Left lung (tissue), 14 donors: ENCODE measurements at places on chromosomes 4 and X. TPM values are rescaled to one million over a fixed set of nuclear protein-coding genes. Genes with fewer than 3 reads are reported as not detected.

GRCh38 chrX:9902656-9903055 lies 64.5 kb upstream of the CLDN34 start:
- DNase-seq: no peak

GRCh38 chrX:14922437-14922836 lies 49.2 kb downstream of the MOSPD2 start:
- no peak for DNase-seq

DNA sequence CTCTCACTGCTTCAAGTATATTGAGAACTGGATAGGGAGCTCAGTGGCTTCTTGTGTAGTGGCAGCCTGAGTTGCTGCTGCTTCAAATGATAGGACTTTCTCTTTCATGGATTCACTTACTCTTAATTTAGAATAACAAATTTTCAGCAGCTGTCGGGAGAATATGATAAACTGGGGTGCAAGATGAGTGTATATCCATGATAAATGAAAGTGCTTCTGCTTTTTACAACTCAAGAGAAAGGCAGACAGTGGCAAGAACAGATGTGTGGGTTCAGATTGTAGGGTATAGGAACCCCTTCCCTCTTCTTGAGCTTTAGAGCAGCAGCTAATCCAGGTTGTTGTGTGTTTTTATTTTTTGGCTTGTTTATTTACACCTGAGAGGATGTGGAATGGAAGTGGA lies 1.0 kb downstream of the SH3BGRL start:
- DNase-seq: no peak

DNA sequence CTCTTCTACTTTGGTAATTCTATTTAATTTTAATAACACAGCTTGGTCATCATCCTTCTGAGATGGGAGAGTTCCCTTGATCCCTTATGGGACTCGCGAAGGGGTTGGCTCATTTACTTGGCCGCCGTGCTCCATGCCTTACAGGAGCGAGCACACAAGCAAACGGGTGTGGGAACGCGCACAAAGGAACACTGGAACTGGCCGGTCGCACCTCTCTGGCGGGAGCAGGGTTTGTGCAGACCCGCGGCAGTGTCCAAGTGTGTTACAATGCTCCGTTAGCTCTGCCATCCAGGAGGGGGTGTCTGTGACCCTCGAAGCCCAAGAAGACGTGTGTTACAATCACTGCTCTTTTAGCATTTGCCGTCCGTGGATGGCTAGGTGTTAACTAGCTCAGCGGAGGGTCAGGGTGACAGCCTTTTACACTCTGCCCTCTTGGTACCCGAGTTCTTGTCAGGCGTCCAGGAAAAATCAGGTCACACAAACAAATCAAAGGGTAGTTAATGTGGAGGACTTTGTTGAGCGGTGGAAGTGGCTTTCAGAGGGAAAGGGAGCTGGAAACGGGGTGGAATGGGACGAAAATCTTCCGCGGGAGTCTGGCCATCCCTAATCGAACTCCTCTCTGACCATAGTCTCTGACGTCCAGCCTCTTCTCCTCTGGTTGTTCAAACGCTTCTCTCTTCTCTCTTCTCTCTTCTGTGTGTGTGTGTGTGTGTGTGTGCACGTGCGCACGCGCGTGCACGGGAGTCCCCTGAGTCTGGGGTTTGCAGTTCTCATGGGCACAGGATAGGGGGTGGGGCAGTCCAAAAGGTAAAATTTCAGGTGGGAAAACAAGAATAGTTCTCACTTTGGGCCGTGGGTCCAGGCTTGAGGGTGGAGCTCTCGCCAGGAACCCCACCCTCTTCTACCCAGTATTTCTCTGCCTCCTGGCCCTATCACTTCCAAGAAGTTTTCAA lies 76.3 kb downstream of the SLC10A7 start:
- DNase-seq: no peak

- DNase-seq: no peak
Observed at GRCh38 chrX:79630033-79631009, 263.2 kb upstream of the ITM2A start.

- DNase-seq: no peak
Observed at GRCh38 chr4:105280338-105281123, 133.9 kb downstream of the TET2 start.

DNA sequence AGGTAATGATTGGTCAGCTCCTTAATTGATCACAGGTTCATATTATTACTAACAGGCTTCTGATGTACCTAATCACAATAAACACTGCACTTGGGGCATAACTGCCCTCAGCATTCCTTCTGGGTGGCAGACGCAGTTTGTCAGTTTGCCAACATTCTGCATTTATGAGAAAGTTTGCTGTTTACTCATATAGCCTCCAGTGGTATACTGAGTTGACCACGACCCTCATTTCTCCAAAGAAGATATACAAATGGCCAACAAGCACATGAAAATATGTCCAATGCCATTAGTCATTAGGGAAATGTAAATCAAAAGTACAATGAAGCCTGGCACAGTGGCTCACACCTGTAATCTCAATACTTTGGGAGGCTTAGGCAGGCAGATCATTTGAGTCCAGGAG lies 26.3 kb downstream of the EFHC2 start:
- no peak for DNase-seq

DNA sequence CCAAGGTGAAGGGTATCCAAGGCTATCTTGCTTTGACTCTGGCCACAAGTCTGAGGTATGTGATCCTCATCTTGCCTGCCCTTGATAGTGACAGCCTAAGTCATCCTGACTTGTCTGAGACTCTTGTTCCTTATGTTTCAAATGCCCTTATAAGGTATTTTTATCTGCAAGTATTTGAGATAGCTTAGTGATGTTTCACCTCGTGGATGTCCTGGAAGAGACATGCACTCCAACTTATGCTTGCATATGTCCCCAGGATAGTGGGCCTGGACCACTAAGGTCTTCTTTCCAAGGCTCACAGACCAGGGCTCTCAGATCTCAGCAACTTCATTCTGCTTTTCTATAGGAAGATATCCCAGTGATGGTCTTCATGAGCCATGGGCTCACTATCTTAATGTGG lies 120.5 kb upstream of the WDR1 start:
- DNase-seq: no peak

DNA sequence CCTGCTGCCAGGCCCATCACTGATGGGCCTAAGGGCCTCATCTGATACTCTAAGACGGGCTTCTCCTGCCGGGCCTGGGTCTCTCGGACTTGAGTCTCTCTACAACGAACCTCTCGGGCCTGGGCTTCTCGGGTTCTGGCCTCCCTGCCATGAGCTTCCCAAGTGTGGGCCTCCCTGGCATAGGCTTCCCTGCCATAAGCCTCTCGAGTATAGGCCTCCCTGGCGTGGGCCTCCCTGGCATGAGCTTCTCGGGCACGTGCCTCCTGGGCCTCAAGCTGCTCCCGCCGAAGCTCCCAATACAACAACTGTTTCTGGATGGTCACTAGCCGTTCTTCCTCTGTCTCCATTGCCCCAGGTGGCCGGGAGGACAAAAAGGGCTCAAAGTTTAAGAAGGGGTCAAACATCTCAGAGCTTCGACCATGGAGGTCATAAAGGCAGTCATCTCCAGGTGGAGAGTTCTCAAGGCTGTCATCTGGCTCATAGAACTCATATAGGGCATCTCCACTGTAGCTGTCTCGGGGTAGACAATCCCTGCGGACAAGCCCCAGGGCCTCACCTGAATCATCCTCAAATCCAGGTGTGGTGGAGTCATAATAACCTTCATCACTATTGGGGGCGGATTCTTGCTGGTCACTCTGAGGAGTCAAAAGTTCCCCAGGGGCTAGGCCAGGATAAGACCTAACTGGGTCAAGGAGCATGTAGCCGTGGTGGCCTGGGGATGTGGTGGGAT lies 14.1 kb downstream of the AMER1 start:
- DNase-seq: no peak

DNA sequence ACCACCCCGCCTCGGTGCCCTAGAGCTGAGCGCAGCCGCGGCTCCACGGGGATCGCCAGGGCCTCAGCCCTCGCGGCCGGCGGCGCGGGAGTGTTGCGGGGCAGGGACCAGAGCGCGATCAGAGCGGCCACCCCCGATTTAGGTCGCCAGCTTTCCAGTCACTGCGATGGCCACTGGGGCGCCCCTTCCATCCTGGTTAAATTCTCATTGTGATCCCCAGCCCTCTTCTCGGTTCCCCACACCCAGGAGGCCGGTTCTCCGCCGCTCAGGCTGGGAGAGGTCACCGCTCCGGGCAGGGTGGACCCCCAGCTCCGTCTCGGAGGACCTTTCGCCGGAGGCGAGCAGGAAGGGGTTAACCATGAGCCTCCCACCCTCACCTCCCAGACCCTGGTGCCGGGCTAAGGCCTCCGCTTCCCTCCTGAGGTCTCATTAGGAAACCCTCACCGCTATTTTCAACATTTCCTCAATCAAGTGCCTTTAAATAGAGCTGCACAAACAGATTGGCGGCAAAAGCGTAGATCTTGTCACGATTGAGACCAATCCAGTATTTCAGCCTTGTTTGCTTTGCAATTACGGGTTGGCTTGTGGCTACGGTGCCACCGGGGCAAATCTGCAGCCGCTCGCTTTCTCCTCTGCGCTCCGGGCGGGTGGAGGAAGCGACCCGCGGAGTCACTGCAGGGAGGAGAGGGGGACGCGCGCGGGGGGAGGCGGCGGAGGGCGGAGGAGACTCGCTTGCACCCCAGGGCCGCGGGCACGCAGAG lies 8.3 kb upstream of the HAND2 start:
- DNase-seq: no peak

- DNase-seq: no peak
Observed at GRCh38 chr4:11494232-11494631, 65.5 kb upstream of the HS3ST1 start.

GRCh38 chrX:48683411-48683982 lies at the start of gene WAS:
WAS (plus strand) TSS chrX:48683799; CDS start chrX:48683854, 55 bp downstream.
- DNase-seq: no peak

- no peak for DNase-seq
Observed at GRCh38 chr4:100949350-100949935, 397.9 kb downstream of the PPP3CA start.

DNA sequence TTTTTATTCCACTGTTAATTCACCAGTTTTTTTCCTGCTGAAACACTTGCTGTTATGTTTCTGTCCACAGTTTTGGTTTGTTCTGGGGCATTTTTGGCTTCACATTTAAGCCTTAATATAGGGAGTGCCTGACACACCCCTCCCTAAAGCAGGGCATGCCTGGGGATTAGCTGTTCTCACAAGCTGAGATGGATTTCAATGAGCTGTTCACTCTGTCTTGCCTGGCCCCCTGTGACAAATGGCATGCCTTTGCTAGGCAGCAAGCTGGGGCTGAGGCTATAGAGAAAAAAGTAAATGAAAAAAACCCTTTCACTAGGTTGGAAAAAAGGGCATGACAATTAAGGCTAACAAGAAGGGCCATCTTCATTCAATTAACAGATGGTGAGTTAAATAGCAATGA lies 22.4 kb downstream of the LPAR4 start:
- DNase-seq: no peak

DNA sequence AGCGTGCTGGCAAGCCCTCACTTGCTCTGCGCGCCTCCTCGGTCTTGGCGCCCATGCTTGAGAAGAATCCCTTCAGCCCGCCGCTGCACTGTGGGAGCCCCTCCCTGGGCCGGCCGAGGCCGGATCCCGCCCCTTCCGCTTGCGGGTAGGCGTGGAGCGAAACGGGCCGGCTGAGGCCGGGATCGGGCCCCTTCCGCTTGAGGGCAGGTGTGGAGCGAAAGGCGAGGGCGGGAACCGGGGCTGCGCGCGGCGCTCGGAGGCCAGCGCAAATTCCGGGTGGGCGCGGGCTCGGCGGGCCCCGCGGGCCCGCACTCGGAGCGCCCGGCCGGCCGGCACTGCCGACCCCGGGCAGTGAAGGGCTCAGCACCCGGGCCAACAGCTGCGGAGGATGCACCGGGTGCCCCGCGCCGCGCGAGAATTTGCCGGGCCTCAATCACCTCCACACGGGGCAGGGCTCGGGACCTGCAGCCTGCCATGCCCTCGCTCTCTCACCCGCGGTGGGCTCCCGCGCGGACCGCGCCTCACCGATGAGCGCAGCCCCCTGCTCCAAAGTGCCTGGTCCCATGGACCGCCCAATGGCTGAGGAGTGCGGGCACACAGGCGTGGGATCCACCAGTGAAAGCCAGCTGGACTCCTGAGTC lies 58.1 kb upstream of the GBA3 start:
- no peak for DNase-seq

DNA sequence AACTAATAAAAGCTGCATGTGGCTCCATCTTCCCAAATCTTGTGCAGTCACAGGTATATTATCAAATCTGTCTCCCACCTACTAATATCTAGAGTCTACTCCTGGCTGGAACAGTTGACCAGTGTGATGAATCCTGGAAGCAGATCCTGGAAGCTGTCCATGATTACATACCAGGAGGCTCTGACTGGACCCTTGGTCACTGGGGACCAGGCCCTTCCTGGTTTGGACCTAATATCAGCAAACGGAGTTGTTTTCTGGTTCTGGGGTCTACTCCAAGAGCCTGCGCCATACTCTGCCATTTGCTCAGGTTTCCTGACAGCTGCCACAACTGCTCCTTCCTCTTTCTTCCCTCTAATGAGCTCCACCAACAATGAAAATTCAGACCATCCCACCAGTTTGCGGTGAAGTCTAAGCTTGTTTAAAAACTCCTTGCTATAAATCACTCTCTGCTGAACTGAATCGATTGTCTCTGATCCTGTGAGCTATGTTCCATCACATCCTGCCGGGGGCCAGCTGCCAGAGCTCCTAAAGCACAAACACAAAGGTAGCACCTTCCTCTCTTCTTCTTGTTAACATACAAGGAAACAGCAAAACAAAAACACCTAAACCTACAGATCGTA lies 114.2 kb downstream of the PALLD start:
- no peak for DNase-seq

The COX7B2 gene
- not detected for polyA plus RNA-seq

The XKRX gene
- 1.7 TPM for polyA plus RNA-seq

The MAGEA1 gene
- not detected for polyA plus RNA-seq

The SLC38A5 gene
- polyA plus RNA-seq: 40.6 TPM

The ZCCHC4 gene
- polyA plus RNA-seq: 15.0 TPM

The CCDC120 gene
- 17.5 TPM for polyA plus RNA-seq

The TRIM75 gene
- not detected for polyA plus RNA-seq

The STK32B gene
- 2.9 TPM for polyA plus RNA-seq
